MV-4-11 (cell line): ENCODE measurements at places on chromosomes 5 and 9.
A peak's percentile ranks its signal among the peaks of the same experiment; 100 is the strongest.

DNA sequence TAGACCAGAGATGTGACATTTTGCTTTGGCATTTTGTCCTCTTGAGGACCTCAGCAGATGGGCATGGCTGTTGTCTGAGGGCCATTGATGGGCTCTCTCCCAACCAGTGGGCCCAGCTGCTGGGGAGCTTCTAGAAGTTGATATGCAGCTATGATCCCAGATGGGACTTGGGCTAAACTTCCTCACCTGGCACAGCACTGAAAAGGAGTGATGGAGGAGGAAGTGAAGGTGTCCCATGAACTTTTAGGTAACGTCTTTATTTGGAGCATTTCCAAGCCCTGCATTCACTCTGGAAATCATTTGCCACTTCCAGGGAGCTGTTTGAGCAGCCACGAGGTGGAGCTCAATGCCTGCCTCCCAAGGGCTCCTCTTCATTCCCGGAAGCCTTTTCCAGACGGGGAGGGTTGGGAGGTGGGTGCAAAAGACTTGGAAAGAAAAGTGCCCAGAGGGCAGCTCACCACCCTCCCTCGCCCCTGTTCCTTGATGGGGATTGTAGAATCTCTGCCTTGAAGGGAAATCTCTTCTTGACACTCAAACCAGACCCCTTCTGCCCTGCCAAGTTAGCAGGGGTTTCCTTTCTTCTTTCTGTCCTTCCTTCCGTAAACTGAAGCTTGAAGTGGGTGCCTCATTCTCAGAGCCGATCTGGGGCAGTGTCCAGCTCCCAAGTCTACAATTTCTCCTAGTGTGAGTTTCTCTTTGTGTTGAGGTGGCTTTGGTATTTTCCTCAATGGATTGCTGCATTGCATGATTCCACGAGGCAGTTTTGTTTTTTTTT lies 18.1 kb upstream of the NEUROG1 start:
- DNase-seq = peak; percentile 3

DNA sequence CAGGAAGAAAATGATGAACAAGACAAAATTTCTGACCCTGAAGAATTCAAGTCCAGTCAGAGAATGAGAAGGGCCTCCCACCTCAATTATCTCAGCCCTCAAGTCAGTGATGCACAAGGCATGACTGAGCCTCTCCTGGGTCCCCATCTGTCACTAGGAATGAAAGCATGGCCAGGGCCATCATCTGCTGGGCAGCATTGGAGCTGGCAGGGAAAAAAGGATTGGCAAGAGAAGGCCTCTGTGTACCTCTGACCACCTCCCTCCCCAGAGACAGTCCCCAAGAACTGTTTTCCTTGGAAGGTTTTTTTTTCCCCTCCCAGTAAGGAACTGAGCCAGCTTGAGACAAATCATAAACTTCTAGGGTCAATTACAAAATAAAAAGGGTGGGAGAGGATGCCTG lies 76.7 kb downstream of the KLHL3 start:
- DNase-seq = no peak

- no peak for DNase-seq
These were observed 12.5 kb downstream of the SRFBP1 start for GRCh38 chr5:121974261-121974660.

- DNase-seq = no peak
These were observed 495.8 kb upstream of the RORB start for GRCh38 chr9:74001382-74001781.

DNA sequence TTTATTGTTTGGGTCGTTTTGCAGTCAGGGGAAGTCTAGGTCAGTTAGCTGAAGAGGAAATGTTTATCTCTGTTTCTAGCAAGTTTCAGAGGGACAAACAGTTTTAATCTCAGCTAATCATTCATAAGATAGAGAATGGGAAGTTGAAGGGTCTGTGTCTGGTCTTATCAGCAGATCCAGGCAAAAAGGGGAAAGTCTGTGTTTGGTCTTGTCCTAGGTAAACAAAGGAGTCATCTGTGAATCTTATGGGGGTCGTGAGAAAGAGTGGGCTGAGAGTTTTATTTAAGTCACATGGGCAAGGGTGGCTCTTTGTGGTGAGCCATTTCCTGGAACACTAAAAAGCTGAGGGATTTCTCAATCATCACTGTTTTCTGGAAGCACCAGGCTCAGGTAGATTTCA lies 5.6 kb upstream of the SNCAIP start:
- DNase-seq = no peak

GRCh38 chr5:77355080-77355479 lies 137.0 kb downstream of the WDR41 start:
- DNase-seq = peak; percentile 50

- no peak for DNase-seq
These were observed 257.9 kb upstream of the ADAMTS16 start for GRCh38 chr5:4882186-4882585.

GRCh38 chr5:112293587-112293986 lies 125.5 kb downstream of the EPB41L4A start:
- DNase-seq = no peak
